Peyer's patch (tissue), 4 donors: ENCODE measurements at places on chromosomes 3 and 15.

DNA sequence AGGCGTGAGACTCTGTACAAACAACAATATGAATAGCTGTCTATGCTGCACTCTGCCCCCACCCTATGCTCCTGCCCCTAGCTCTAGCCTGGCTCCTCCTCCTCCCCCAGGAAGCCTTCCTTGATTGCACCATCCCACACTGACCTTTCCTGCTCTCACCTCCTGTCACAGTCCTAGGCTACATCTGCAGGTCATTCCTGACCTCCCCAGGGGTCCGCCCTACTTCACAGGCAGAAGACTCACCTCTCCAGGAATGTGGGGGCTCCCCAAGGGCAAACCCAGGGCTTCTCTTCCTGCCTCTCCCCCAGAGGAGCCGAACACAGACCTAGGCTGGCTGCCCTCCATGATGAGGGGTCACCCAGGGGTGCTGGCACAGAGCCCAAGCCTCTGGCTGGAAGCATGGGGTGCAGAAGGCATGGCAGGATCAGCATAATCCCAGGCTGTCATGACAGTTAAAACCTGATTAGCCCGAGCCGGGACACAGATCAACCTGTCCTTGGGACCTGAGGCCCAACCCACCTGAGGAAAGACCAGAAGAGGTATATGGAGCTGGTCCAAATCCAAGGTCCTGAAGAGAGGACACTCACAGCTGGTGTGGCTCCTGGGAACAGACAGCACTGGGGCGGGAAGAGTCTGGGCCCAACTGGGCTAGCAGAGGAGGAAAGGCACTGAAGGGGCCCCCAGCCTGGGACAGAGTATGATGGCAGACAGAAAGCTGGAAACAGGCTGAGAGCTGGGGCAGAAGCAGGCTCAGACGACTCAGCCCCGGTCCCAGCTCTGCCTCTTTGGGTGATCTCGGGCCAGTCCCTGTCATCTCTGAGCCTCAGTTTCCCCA is 5.9 kb downstream of the SEMA7A start:
- no peak for DNase-seq

GRCh38 chr15:53611145-53611920 is 148.1 kb downstream of the WDR72 start:
- DNase-seq, result no peak

DNA sequence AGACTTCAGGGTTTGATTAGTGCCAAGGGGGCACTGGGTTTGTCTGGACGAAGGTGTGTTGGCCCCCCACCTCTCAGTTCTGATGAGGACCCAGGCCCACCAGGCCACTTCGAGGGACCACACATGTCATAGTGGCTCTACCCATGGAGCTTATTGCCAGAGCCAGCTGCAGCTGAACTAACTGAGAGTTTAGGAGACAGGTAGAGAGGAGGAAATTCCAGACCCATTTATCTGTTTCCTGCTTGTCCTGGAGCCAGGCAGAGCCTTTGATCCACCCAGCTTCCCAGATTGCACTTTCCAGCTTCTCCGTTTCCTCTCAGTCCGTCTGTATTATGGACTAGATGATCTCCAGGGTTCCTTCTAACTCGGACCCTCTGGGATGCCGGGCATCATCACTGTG is 20.9 kb downstream of the SLC24A1 start:
- no peak for DNase-seq

DNA sequence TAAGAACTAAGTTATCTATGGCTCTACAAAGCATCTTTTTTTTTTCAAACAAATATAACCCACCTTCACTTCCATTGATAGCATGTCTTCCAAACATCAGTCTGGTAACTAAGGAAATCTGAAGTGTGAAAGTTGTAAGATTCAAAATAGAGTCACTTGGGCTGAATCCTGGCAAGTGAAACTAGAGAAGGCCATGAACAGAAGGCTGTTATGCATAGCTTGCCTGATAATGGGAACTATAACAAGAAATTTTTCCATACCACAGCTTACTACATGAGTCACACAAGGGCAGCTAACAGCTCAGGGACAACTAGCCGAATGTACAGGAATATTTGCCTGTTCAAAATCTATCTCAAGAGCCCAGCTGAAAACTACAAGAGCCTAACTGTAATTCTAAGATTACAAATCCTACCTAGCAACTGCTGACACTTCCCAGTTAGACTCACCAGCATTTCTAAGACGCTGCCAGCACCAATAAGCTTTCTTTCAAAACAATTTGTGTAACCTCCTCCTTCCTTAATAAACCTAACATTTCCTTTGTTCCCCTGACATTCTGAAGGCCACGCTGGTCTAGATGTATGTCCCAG is 1066.5 kb downstream of the PLOD2 start:
- DNase-seq, result no peak

DNA sequence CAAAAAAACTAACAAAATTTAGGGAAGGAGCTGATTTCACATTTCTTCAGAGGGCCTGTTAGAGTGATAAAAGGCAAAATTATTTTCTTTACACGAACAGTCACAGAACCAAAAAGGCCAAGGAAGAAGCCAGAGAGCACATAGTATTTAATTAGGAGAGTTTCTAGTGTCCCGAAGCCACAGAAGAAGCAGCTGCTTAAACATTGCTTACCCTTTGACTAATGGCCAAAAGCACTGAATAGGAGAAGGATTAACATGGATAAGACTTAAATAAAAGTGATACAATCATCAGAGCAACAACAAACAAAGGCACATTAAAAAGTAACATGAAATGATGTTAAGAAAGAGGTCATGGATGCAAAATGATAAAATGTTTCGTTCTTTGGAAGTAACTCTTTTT is 98.6 kb downstream of the CHL1 start:
- no peak for DNase-seq

GRCh38 chr3:52135332-52135731 is 18.9 kb downstream of the POC1A start:
- no peak for DNase-seq

DNA sequence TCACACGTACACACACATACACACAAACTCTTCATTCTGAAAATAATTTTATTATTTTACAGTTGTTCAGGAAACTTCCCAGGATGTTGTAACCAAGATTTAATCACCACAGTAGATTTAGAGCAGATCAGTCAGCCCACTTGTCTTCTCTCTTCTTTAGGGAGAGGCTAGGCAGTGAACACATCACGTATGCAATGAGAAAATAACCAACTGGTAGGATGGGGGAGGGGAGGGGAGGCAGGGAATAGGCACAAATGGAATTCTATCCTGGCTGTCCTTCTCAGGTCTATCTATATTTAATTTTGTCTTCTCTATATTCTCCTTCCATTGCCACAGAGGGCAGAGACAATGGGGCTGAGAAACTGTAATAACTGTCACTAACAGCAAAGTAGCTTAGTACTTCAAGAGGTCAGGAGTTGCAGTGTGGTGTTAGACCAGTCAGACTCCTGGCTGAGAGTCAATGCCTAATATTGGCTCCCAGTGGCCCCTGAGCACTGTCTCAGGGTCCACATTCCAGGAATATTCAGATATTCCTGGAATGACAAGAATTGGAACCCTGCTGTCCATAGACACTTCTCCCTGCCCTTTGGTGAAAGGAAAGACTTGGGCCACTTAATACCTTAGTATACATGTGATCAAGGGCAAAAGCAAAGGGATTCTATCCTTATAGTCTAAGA is 2.6 kb upstream of the HCLS1 start:
- no peak for DNase-seq

- DNase-seq, result no peak
These were observed 5.9 kb upstream of the GP9 start for GRCh38 chr3:129054605-129055104.

GRCh38 chr15:50190723-50191122 is 8.7 kb downstream of the SLC27A2 start:
- no peak for DNase-seq

DNA sequence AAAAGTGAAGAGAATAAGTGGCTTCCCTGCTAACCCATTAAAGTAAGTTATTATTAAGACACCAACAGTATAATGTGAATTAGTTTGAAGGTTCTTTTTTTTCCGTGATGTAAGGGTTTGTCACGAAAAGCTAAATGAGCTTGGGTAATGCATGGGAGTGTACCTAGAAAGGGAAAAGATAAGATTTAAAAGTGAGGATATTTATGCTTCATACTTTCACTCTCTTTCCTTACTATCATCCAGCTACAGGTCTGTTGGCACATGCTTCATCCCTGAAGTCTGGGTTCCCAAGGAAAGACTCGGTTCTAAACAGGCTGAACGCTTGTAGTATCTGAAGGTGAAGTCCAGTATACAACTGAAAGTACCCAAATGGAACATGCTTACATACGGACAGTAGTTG is 26.9 kb upstream of the RIOX2 start:
- no peak for DNase-seq

DNA sequence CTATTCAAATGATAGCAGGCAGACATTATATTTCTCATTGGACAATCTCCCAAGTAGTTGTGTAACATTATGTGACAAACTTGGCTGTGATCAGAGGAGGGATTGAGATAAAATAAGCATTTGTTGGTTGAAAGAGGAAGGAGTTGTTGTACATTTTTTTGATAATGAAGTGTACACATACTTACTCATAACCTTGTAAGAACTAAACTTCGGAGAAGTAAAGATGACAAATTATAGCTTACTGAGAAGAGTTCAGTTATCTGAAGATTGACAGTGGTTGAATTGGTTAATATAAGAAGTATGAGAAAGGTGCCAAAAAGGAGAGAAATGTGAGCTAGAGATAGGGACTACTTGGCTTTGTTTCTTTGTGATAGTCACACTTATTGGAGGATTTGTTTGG is 32.6 kb downstream of the STT3B start:
- no peak for DNase-seq

DNA sequence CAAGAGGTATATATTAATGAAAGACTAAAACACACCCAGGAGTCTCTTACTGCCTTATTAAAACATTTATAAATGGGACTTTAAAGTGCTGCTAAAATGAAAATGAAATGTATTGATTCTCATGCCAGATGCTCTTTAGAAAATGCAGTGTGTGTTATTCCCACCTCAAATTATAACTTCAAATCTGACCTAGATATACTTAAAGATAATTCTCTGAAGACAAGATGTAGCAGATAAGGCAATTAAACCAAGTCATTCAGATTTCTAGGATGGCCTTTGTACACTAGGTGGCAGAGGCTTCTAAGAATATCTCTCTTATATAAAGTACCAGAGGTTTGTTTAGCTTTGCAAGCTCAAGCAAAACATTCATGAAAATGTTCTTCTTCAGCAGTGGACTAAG is 26.9 kb upstream of the GOLGA8B start:
- DNase-seq, result no peak

- no peak for DNase-seq
These were observed 603 bp upstream of the SELENOK start for GRCh38 chr3:53892286-53892637.

DNA sequence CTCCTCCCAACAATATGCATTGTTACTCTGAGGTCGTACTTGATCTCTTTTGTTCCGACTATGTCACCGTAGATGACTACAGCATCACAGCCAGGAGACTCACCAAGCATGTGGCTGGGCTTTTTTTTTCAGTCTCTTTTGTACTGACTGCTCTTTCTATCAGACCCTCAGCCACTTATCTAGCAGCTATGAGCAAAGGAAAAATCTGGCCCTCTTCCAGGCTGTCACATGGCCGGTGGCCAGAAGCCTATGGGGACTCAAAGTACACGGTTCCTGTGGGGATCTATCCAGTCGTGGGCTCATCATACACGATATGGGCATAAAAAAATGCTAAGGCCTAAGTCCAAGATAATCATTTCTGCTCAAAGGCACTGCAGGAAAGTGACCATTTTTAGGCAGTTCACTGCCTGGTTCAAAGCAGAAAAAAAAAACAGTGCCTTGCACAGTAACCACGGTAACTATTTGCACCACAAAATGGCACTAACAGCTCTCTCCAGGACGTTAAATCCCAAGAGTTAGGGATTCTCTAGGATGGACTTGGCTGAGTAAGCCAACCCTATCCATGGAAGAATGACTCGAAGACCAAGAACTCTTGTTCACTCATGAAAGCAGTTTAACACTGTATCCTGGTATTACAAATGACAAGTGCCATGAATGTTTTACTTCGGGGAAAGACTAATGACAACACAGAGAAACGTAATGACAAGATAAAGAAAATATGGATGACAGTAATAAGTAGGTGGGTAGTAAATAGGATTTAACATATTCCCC is 50.3 kb downstream of the SHQ1 start:
- DNase-seq, result peak; percentile 59
